ENCODE measurements at places on chromosomes 5 and 9.

DNA sequence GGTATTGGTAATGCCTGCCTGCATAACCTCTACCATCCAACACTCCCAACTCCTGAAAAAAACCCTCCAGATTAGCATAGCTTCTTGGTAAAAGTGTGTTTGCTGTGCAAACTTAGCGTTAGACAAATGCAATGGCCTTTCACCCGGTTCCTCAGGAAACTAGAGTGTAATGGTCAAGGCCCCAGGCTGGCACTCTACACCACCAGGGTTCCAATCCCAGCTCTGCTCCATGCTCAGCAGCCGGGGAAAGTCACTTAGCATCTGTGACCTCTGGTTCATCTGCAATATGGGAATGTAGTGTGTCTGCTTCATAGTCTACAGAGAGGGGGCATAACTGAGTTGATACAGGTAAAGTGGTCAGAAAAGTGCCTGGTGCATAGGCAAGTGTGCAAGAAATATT, 9.0 kb downstream of the FBP1 start:
- no peak for DNase-seq

DNA sequence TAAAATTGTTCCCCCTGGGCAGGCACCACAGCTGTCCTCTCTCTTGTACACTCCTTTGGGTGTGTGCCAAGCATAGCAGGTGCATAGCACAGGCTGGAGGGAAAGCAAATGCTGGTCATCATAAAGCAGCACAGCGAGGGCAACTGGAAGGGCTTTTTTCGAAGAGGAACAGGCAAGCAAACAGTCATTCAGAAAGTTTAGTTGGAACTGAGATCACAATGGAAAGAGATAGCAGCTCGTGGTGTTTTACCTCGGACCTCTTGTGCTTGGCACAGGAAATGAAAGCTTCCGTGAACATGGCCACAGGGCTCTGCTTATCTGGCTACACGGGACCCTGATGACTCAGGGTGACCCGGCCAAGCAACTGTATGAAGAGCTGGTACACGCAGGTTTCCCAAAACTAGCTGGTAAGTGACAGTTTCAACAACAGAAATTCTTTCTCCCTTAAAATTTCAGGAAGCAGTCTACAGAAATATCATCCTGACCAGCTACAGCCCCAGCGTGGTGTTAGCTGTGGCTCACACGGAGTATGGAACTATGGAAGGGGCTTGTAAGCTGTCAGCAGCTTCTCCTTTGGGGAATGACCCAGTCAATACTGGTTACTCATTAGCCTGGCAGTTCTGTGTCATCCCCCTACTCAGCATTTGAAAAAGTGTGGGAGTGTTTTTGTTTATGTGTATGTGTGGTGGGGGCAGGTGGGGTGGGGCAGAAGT, 48.1 kb downstream of the POC5 start:
- no peak for DNase-seq

DNA sequence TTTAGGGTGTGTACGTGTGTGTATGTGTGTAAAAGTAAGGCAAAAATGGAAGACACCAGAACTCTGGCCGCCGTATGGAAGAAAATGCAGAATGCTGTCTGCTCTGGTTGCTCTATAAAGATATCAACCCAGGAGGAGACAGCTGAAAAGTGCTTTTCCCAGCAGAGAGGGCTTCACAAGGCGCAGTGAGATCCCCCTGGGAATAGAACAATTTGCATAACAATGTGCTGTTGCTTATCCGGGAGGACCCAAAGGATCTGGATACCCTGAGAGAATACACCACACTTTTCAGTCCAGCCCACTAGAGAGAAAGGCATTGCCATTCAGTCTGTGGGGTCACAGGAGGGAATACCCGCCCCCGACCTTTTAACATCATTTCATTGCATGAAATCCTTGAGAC, 230.6 kb downstream of the EBF1 start:
- no peak for DNase-seq

DNA sequence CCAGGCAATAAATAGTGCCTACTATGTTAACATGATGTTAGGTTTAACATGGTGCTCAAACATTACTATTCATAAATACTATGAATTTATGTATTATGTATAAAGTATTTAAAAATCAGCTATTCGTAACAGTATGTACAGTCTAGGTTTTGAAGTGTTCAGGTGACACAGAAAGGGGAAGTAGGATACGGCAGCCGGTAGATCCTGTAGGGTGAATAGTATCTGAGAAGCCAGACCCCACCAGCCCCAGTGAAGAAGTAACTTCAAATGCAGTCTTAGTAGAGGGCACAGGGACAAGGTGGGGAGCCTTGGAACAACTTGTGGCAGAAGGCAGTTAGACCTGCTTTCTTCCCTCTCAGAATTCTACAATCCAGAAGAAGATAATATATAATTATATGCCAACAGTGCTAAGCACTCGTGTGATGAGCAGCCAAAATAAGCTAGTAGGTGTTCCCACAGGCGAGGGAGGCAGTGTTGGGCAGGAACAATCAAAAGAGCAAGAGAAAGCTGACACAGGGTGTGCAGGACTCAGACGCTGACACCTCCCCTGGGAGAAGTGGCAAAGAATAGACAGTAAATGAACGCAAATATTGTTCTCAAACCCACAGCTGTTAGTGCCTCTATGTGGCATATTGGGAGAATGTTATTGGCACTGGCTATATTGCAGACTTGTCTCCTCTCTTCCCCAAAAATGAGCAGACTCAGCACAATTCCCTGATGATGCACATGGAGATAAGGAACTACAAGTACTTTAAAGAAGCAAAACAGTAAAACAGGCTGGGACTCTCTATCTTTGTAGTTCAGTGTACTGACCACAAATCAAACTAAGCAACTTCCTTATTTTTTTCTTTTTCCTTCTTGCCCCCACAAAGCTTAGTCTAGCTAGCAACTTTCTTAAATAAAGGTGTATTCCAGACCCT, 4.6 kb downstream of the ZNF367 start:
- no peak for DNase-seq

- DNase-seq, result no peak
These were observed 339.7 kb downstream of the NTRK2 start for GRCh38 chr9:85009251-85009650.

GRCh38 chr9:128683340-128684064, 5.5 kb upstream of the SET start:
- DNase-seq, result no peak

DNA sequence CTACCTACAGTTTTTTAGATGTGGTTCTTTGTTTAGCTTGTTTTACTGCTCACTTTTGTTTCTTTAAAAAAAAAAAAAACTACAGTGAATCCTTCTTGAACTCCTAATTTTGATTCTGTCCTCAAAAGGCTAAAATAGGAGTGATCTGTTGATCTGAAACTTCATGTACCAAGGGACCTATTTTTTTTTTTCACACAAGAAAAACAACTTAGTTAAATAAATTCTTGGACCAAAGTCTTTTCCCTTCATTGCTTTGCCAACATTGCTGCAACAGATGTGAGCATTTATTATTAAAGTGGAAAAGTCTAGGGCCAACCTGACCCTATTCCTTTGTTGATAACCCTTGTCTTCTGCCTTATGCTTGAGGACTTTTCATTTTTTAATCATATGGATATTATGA, 236.8 kb downstream of the ARHGEF28 start:
- no peak for DNase-seq

GRCh38 chr5:67652201-67652600, 455.6 kb upstream of the CD180 start:
- DNase-seq, result no peak

DNA sequence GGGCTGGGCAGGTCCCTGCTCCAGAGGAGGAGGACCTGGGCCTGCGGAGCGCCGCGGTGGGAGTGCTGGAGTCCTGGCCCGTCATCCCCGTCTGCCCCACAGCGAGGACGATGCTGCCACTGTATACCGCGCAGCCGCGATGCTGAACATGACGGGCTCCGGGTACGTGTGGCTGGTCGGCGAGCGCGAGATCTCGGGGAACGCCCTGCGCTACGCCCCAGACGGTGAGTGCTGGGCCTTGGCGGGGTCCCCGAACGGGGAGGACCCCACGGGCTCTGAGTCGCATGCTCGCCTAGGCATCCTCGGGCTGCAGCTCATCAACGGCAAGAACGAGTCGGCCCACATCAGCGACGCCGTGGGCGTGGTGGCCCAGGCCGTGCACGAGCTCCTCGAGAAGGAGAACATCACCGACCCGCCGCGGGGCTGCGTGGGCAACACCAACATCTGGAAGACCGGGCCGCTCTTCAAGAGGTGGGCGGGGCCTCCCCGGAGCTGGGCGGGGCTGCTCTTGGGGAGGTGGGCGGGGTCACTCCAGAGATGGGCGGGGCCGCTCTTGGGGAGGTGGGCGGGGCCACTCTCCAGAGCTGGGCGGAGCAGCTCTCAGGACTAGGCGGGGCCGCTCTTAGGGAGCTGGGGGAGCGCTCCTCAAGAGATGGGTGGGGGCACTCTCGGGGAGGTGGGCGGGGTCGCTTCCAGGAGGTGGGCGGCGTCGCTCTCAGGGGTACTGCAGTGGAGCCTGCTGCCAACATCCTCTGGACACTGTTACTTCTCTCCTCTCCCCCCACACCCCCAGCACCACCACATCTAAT, 13.1 kb downstream of the LRRC26 start:
- DNase-seq, result no peak

GRCh38 chr5:132229236-132229635, 1.6 kb upstream of the P4HA2 start:
- DNase-seq, result no peak

- DNase-seq, result no peak
These were observed 97.9 kb downstream of the FSTL4 start for GRCh38 chr5:133514456-133514855.

- no peak for DNase-seq
These were observed 290.1 kb upstream of the MPDZ start for GRCh38 chr9:13569602-13570067.

GRCh38 chr5:142904416-142904815, 134.2 kb downstream of the ARHGAP26 start:
- no peak for DNase-seq

DNA sequence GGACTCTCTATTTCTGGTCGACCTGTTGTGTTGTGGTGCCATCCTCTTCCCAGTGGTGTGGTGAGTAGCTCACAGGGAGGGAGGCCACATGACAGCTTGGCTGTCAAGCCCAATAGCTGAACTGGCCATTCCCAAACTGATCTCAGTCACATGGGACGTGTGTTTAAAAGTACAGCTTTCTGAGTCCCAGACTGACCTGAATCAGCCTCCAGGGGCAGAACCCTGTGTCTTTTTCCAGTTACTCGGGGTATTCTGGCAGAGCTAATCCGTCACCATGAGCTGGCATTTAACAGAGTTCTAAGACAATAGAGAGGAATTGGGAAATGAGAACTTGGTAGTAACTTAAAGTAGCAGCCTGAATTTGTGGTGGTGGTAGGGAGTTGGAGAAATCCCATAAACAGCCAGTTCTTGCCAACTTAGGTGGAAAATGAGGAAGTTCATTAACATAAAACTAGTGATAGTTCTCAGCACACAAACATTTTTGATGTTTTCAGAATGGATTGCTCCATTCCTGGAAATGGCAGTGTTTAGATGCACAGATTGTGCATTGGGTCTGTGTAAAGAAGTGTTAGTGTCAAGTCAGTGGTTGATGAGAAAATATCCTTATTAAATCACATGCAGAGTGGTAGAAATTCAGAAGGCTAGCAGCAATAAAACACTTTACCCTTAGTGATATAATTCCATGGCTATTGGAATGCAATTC, 50.9 kb downstream of the GPR107 start:
- no peak for DNase-seq

DNA sequence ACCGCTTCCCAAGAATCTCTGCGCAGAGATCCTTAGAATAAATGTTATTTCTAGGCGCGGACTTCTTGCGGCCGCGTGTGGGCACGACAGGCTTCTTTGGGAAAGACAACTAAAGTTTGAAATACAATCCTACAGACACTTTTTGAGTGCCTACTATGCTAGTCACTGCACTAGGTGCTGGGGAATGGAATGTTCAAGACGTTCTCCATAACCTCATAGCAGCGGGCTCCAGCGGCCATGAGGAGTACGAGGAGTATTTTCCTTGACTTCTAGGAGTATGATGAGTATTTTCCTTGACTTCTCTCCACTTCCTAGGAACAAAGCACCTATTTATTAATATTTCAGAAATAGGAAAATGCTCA, 636 bp upstream of the PWWP2A start:
- DNase-seq, result no peak

GRCh38 chr5:81815321-81815720, 64.4 kb upstream of the SSBP2 start:
- DNase-seq, result no peak

- DNase-seq, result no peak
These were observed 402.8 kb downstream of the CDK5RAP2 start for GRCh38 chr9:120177121-120177520.

Data from NCI-H1417 treated with DMSO at 0.1 percent for 48 hours (cell line).